HT-29 (cell line): ENCODE measurements at places on chromosomes 2 and 18. TPM values are rescaled to one million over a fixed set of nuclear protein-coding genes. Genes with fewer than 3 reads are reported as not detected.

DNA sequence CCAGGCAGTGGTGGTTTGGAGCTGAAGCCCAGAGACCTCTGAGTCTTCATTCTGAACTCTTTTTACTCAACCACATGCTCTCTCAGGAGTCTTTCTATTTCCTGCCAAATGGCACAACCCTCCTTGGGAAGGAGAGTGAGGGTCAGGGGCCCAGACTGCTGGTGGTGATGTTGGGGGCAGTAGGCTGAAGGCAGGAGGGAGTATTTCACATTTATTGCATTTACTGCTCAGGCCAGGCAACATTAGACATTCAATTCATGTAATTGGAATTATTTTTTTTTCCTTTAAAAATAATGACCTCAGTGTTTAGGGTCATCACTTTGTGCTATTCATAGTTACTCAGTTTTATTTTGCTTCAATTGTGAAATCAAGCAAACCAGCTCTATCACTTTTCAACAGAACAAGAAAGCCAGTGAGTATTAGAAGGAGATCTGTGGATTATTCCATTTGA is 311.3 kb upstream of the NT5C1B start:
- DNase-seq = no peak

DNA sequence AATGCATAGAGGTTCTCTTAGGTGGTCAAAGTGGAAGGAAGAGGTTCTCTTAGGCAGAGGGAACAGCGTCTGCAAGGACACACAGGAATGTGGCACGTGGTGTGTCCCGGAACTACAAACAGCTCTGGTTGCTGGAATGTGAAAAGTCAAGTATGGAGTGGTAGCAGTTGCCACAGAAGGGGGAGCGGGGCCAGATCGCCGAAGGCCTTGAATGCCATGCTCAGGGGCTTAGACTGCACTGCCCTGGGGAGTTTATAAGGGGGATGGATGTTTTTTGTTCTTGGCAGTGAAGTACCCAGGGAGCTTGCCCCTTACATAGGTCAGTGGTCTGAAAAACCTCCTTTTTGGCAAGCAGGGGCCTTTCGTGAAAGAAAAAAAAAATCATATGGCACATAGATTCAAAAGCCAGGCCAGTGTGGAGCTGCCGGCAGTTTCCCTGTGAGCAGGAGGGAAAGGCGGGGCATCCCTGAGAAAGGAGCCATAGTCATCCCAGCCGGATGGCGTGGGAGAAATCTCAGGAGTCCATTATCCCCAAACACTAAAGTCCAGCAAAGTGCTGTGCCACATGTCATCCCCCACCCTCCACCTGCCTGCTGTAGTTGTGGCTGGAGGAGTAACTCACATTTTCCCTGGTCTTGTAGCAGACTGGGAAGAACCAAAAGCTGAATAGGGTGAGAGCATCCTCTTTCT is 45.4 kb downstream of the GORASP2 start:
- DNase-seq = no peak

DNA sequence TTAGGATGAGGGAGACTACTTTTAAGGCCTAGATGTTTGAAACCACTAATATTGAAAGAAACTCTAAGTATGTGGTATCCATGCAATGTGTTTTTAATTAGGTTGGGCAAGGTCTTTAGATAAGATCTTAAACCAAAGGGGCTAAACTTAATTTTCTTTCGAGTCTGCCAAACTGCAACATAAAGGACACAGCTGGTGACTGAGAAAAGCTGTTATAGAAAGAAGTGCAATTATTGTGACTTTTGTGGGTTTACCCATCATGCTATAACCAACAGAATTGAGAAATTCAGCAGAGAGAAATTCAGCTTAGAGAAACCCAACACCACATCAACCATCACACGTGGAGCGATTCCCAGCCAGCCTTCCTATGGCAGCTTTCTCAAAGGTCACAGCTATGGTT is 119.5 kb upstream of the LMAN1 start:
- DNase-seq = no peak

DNA sequence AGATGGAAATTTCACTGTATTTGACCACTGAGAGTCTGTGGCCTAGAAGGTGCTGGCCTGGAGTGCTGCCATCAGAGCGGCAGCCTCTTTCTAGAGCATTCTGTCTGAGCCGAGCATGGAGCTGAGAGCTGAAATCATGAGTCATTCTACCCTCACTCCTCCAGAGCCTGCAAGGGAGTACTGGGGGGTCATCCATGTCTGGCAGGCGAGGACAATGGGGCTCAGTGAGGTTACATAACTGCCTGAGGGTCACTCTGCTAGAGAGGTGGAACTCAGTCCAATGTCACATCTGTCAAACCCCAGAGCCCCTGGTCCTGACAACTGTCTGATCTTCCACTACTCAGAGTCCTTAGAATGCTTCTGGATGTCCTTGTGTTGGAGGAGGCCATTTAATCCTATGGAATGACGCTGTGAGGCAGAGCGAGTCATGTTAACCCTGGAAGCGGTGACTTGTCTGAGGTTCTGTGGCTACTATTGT is 65.3 kb downstream of the HAUS1 start:
- no peak for DNase-seq

Gene GALNT3
- total RNA-seq = 35.2 and 39.6 TPM in 2 replicates
